Substantia nigra (tissue), 51 donors: ENCODE measurements at places on chromosomes 2 and 18.

DNA sequence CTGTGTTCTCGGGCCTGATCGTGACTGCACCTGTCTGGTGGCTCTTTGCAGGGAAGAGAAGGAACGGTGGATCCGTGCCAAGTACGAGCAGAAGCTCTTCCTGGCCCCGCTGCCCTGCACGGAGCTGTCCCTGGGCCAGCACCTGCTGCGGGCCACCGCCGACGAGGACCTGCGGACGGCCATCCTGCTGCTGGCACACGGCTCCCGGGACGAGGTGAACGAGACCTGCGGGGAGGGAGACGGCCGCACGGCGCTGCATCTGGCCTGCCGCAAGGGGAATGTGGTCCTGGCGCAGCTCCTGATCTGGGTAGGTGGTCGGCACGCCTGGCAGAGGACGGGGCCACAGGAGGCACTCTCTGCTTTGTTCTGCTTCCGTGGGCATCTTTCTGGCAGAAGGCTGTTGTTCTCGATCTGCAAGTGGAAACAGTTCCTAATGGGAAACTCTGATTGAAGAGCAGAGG lies 48.0 kb downstream of the GBX2 start:
- no peak for DNase-seq

GRCh38 chr2:158239271-158239670 lies 137.6 kb downstream of the UPP2 start:
- no peak for DNase-seq

GRCh38 chr2:6722574-6722973 lies 143.1 kb downstream of the CMPK2 start:
- no peak for DNase-seq

- DNase-seq = no peak
These were observed 254.2 kb downstream of the KCNS3 start for GRCh38 chr2:18132697-18133096.

GRCh38 chr18:8050616-8051329 lies 483.7 kb downstream of the PTPRM start:
- DNase-seq = no peak

- DNase-seq = no peak
These were observed 113.5 kb upstream of the PPP1CB start for GRCh38 chr2:28638102-28638501.

DNA sequence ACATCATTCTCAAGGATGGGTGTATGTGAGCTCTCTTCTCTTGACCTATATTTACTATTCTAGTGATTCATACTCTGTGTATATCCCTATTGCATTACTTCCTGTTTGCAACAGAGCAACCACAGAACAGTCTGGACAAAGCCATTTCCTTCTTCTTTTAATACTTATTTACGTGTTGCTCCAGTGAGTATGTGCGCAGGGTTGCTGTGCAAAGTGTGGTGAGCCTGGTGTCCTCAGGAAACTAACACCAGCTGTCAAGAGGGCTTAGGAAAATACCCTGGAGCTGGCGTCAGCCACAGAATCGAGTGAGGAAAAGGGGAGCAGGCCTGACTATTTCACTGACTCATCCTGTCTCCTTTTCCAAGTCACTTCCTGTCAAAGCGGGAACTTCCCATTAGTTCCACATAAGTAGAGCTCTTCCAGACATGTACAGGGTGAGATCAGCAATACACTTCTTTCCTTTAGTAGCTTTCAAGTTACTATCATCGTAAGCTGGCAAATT lies 214.1 kb upstream of the COPS8 start:
- no peak for DNase-seq

DNA sequence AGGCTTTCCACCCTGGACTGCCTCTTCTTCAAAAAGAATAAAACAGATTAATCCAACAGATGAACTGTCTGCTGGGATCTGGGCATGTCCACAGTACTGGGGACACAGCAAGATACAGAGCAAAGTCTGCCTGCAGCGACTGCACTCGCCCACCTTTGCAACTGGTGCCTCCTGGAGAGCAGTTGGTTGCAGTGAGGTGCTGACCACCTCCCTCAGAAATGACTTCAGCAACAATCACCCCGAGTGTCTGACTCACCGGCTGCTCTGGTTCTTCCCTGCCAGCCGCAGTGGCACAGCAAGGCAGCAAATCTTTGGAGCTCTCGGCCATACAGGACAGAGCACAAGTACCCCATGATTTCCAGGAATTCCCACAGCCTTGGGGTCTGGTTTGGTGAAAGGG lies 179.7 kb downstream of the ANAPC1 start:
- no peak for DNase-seq
